ENCODE measurements at places on chromosomes 2 and 18. TPM values are rescaled to one million over a fixed set of nuclear protein-coding genes. Genes with fewer than 3 reads are reported as not detected.
A peak's percentile ranks its signal among the peaks of the same experiment; 100 is the strongest.

INPP1 gene
- 18.9 TPM for total RNA-seq

DNA sequence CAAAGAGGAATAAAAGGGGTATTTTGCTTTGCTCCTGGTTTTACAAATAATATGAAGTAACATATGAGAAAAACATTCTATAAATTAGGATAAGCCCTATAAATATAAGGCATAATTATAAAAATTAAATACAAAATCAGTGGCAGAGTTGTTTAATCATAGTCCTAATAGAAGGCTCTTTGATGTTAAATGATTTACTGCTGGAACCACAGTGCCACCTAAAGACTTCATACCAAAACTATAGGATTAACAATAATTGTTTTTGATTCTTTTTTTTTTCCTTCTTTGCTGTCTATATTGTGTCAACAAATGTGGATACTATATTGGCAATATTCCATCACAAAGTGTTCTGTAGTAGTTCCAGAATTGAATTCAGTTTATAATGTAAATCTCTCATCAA lies 837.7 kb upstream of the SLC39A10 start:
- no peaks in the 10 kb centered on the region for H3K27me3 ChIP-seq
- H3K4me3 ChIP-seq: no peak overlapping the region
- DNase-seq: no peak
- no peak overlapping the region for H3K27ac ChIP-seq
- H3K4me1 ChIP-seq: no peaks in the 10 kb centered on the region

DNA sequence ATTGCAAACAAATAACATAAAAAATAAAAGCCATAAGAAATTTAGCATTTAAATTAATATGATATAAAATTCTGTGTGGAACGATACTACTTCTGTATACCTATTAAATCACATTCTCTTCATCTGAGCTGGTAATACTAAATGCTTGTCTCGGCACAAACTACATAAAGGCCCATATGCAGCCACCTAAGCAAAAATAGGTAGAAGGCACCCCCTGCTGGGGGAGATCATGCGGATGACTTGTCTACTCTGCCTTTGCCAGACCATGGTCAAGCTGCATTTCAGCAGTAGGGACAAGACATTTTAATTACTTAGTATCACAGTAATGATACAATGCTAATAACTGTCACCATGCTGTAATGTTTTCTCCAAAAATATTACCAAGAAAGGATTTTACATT lies 108.0 kb downstream of the CDH19 start:
- no peaks in the 10 kb centered on the region for H3K36me3 ChIP-seq
- no peak for DNase-seq
- no peak overlapping the region for H3K4me3 ChIP-seq
- H3K27ac ChIP-seq: no peak overlapping the region
- H3K4me1 ChIP-seq: no peaks in the 10 kb centered on the region

DNA sequence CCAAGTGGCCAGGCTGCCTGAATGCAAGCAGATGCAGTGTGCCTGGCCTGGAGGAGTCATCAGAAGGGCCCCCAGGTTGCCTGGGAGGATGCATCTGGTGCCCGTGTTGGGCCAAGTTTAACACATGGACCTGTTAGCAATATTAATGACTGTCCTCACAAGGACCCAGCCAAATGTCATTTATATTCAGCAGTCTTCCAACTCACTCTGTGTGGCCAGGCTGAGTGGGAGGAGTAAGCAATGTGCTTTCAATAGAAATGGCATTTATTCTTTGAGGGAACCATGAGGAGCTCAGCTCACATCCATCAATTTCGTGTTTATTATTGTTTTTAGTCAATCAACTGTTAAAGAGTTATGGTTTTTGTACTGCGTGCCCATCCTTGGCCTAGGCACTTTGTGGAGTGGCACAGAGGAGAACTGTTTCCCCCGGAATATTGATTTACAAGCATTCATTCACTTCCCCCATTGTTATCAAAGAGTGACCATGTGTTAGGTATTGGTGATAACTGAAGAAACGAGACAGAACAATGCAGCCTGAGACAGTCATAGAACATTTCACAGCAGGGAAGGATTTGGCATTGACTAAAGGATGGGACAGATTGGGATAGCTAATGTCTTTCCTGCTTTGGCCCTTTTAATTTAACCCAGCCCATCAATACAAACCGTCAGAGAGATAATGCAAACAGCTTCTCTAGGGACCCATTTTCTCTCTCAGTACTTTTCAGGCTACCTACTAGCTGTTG lies 725.2 kb downstream of the TSN start:
- no peak overlapping the region for H3K27ac ChIP-seq
- H3K4me3 ChIP-seq: no peak overlapping the region
- no peaks in the 10 kb centered on the region for H3K27me3 ChIP-seq
- H3K4me1 ChIP-seq: no peaks in the 10 kb centered on the region

CRACDL gene
- 0.35 TPM for total RNA-seq

FHOD3 gene
- not detected for total RNA-seq

GRCh38 chr2:35447215-35447614 lies 908.4 kb upstream of the CRIM1 start:
- no peaks in the 10 kb centered on the region for H3K36me3 ChIP-seq
- H3K4me1 ChIP-seq: no peaks in the 10 kb centered on the region
- H3K4me3 ChIP-seq: no peak overlapping the region
- no peaks in the 10 kb centered on the region for H3K27me3 ChIP-seq
- DNase-seq: no peak
- no peak overlapping the region for H3K27ac ChIP-seq

GRCh38 chr2:20565101-20565622 lies 85.7 kb downstream of the HS1BP3 start:
- no peak overlapping the region for H3K27ac ChIP-seq
- H3K4me3 ChIP-seq: no peak overlapping the region
- H3K36me3 ChIP-seq: no peaks in the 10 kb centered on the region
- H3K27me3 ChIP-seq: peaks cover 8% of the 10 kb centered on the region
- no peaks in the 10 kb centered on the region for H3K4me1 ChIP-seq

GRCh38 chr18:32469691-32470459 lies 807 bp downstream of the GAREM1 start:
- H3K4me3 ChIP-seq: peak overlapping the region; percentile 40
- H3K27ac ChIP-seq: no peak overlapping the region
- H3K4me1 ChIP-seq: peaks cover 19% of the 10 kb centered on the region
- peaks cover 70% of the 10 kb centered on the region for H3K27me3 ChIP-seq
